ENCODE measurements at places on chromosomes 2 and 18.

DNA sequence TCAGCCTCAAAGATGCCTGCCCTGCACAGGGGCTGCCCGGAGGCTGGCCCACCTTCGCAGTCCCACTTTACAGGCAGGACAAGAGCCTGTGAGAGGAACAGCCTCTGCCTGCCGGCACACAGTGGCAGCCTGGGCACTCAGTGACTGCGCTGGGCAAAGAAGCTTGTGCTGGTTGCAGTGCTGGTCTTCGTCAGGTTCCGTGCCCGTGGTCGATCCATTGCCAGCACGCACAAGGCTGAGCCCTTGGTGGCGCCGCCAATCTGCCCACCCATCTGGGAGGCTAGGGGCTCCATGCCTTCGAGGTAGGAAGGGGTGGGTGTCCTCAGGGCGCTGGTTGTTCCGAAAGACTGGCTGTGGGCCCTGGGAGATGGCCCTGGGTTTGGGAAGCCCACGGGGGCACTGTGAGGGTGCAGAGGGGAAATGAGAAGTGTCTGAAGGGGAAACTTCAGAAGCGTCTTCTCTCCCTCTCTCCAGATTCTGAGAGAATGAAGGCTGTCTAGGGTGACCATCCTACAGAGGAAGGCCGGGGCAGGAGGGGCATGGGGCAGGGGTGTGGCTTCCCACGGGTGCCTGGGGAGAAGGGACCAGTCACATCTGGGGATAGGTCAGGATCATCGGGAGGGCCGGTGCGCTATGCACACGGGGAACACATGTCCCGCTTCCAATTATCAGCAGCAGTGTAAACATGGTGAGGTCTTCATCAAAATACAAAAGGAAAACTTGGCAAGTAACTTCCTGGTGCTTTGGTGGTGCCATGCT lies 49.1 kb upstream of the HS6ST1 start:
- DNase-seq: peak; percentile 74

DNA sequence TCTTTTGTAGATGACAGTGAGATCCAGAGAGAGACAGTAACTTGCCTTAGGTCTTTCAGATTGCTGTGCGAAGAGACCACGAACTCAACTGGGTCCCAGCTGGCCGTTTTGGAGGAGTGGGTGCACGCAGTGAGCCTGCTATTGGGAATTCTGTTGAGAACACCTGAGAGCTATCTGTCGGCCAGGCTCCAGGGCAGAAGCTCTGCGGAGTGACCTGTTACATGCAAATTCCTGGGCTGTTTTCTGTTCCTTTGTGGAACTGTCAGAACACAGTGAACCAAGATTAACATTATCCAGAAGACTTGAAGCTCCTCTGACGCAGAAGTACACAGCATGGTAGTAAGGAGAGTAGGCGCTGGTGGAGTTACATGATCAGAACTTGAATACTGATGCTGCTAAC lies 99.5 kb upstream of the LMAN1 start:
- no peak for DNase-seq

GRCh38 chr18:22088029-22088428 lies 81.4 kb upstream of the GATA6 start:
- no peak for DNase-seq

GRCh38 chr2:46615986-46616485 lies 136.7 kb downstream of the TMEM247 start:
- no peak for DNase-seq

- DNase-seq: no peak
Measured at GRCh38 chr2:137969418-137969765, 5.1 kb downstream of the HNMT start.

GRCh38 chr18:74949611-74950010 lies 259.3 kb downstream of the PTGR3 start:
- DNase-seq: no peak

- no peak for DNase-seq
Measured at GRCh38 chr2:113083296-113083695, 15.5 kb downstream of the IL1F10 start.

DNA sequence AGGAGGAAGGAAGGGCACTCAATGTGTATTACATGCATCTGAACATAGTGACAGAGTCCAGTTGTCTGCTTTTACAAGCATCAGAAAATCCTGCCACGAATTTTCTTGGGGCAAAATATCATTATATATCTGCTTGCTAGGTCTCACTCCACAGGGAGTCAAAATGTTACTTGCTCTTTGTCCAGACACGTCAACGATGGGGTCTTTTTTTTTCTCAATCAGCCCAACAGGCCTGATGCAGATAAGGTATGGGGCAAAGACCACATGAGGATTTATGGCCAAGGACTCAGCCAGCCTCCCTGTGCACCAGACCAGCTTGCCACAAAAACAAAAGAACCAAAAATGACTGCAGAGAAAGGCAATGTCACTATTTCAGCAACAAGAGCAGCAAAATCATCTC lies 323.4 kb upstream of the PKDCC start:
- DNase-seq: no peak

GRCh38 chr2:172106108-172106961 lies 3.6 kb upstream of the DLX2 start:
- no peak for DNase-seq

DNA sequence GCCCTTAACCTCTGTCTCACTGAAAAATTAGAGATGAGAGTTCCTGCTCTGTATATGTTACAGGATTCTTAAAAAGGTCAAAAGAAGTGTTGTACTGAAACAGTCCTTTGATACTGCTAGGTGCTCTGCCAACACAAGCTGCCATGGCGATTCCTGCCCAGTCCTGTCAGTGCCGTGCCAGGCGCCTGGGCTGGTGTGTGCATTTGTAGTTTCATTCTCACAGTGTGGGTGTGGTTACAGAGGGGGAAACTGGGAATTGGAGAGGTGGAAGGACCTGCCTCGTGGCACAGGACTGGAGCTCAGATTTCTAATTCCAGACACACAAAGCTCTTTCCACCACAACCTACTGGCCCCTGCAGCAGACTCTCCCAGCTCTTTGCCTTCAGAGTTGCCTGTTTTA lies 122.3 kb upstream of the RAB6C start:
- no peak for DNase-seq

DNA sequence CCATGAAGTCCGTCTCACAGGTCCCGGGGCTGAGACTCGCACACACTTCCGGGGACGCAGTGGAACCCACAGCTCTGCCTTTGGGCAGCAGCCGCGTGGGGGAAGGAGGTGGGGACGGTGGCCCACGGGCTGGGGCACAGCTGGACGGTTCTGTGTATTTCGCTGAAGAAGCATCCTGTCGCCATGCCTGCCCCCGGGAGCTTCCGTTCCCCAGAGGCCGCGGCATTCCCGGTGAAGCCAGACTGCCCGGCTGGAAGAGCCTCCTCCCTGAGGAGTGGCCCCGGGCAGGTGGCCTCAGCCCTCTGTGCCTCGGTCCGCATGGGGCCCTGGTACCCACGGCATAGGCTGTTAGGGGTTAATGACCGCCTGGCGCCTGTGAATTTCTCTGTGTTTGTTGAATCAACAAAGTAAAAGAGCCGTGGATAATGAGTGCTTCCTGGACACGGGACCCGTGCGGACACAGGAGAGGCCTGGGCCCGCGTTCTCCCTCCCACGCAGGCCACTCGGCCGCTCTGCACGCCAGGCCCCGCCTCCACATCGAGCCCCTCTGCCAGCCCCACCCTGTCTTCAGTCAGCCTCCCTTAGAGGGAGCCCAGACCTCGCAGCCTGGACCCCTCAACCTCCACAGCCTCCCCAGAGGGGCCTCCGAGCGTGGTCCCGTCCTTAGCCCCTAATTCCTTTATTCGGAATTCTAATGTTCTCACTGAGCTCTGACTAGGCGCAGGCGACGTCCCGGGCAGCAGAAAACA lies 51.0 kb downstream of the KCNG2 start:
- DNase-seq: peak; percentile 77

DNA sequence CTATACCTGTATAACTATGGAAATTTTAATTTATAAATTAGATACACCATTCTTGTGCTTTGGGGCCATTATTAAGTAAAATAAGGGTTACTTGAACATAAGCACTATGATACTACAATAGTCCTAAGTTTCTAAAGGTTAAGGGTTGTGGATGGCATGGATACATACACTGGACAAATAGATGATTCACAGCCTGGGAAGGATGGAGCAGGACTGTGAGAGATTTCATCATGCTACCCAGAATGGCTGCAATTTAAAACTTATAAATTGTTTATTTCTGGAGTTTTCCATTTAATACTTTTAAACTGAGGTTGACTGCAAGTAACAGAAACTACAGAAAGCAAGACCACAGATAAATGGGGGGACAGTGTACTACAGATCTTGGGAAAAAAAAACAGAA lies 295.8 kb upstream of the ZNF804A start:
- no peak for DNase-seq

DNA sequence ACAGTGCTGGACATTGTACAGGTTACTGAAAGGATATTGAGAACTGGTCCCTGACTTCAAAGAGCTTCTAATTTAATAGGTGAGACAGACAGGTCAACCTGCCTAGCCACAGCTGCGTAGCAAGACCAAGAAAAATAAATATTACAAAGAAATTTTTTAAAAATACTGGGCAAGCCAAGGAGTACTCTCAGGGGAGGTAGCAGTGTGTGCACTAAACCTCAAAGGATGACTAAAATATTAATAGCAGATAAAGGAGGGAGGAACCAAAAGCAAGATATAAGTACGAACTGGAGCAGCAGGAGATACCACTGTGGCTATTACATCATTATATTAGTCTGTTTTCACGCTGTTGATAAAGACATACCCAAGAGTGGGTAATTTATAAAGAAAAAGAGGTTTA lies 14.9 kb downstream of the SCG2 start:
- no peak for DNase-seq

GRCh38 chr2:11248-11941 lies 34.9 kb downstream of the FAM110C start:
- DNase-seq: no peak

GRCh38 chr2:50535971-50536759 lies 495.8 kb downstream of the NRXN1 start:
- DNase-seq: no peak

DNA sequence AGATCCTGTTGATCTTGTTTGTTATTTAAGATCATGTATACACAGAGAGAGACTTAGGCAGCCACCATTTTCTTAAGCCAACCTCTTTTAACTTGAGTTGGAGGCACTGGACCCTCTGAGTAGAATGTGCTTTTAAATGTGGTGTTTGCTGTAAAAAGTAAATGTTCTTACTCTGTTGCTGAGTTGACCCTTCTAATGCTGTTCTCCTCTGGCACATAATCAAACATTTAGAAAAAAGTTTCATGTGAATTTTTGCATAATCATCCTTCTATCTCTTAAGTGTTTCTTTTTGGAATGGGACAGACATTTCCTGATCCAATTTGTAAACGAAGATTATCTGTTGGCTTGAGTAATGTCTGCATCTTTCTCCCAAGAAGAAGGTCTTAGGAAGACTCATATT lies 255.1 kb upstream of the ETAA1 start:
- no peak for DNase-seq

DNA sequence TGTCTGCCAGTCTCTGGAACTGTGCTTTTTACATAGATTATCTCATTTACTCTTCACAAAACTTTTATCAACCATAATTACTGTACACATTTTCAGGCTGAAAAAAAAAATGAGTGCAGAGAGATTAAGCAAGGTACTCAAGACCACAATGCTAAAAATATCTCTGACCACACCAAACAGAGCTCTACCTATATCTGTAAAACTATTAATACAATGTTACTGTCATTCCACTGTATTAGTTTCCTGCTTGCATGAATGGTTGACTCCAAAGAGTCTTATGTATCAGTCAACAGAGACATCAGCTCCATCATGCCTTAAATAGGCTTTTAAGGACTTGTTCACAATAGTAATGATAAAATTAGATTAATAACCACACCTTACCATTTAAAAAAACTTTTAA lies 134.7 kb upstream of the CCDC150 start:
- no peak for DNase-seq

DNA sequence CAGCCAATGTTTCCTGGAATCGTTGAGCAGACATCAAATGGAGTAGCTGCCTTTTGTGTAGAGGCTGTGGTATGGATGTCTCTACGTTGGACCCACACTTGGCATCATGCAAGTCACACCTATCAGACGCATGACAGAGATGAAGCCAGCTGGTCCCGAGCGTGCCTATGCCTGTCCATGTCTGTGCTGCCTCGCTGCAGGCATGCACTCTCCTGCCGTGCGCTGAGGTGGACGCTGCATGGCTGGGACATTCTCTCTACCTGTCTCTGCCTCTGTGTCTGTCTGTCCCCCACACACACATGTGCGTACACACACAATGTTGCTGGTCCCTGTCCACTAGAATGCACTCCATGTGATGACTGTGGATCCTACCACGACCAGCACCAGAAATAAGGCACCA lies 514.2 kb upstream of the MYT1L start:
- no peak for DNase-seq

DNA sequence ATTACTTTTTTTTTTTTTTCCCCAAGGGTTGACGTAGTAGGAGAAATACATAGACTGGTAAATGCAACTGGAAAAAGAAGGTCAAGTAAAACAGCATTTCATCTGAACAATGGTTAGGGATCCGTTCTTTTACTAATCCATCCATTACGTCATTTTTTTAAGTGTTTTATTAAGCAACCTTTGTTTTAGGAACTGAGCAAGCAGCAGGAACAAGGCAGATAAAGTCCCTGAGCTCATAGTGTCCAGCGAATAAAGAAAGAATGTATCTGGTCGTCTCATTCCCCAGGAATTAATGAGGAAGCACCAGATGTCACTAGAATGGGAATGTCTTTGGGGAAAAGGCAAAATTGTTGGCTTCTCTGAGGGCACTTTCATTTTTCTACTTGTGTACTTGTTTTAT lies 842.4 kb downstream of the TDRD15 start:
- DNase-seq: no peak

DNA sequence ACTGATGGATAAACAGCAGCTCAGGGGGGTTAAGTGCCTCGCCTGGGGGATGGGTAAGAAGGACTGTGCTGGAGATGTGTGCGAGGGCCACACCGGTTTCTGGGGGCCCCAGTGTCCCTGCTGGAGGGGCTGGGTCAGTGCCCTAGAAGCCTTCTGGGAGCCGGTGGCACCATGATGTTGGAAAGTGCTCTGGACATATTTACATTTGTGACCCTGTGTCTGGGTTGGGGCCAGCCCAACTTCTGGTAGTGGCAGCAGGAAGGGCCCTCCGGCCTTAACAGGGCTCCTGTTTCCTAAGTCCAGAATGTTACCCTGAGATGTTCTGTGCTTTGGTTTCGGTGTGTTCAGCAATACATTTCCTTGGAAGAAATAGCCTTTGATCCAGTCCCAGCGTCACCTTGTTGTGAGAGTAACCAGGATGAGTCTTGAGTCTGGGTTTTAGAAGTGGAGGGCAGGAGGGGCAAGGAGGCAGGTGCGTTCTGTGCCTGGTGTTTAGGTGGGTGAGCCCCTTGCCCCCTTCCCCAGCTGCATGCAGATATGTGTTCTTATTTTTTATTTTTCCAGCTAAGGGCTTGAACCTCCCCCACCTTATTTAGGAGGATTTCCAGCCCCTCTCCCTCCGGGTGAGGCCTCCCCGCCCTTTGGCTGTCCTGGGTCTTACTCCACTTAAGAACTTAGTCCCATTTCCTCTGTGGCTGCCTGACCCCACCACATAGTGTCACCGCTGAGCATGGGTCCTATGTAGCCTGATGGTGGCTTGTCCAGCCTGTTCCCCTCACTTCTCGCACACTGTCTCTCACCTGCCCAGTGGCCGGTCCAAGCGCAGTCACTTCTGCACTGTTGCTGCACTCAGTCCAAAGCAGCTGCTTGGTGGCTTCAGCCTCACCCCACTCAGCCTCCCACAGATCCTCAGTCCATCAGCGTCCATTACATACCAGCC lies 132.7 kb upstream of the HS6ST1 start:
- no peak for DNase-seq

Data from posterior cingulate gyrus (tissue), 11 donors.